Naive thymus-derived CD4-positive, alpha-beta T cell (primary cell): ENCODE measurements at places on chromosomes 1 and 21. TPM values are rescaled to one million over a fixed set of nuclear protein-coding genes. Genes with fewer than 3 reads are reported as not detected.

GRCh38 chr1:211641044-211641800 lies 34.2 kb downstream of the NEK2 start:
- H3K27me3 ChIP-seq = no peaks in the 10 kb centered on the region
- H3K36me3 ChIP-seq = no peaks in the 10 kb centered on the region
- no peak overlapping the region for H3K4me3 ChIP-seq
- DNase-seq = no peak
- H3K4me1 ChIP-seq = no peaks in the 10 kb centered on the region

The EXTL1 gene
- not detected in 2 replicates for total RNA-seq

The SERTAD4 gene
- total RNA-seq = not detected

GRCh38 chr1:217574265-217574949 lies 56.5 kb downstream of the GPATCH2 start:
- no peaks in the 10 kb centered on the region for H3K4me1 ChIP-seq
- no peaks in the 10 kb centered on the region for H3K36me3 ChIP-seq
- no peak overlapping the region for H3K27ac ChIP-seq
- no peak for DNase-seq
- H3K27me3 ChIP-seq = no peaks in the 10 kb centered on the region
- H3K4me3 ChIP-seq = no peak overlapping the region

DNA sequence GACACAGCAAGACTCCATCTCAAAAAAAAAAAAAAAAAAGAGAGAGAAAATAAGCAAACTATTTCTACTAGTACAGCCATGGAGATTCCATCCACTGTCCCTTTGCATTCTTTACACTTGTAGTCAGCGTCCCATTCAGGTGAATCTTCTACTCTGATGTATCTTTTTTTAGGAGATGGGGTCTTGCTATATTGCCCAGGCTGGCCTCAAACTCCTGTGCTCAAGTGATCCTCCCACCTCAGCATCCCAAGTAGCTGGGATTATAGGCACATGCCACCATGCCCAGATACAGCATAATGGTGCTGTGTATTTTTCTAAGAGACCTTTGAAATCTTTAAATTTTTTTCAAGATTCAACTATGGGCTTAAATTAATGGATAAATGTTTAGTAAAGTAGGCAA lies 8.1 kb upstream of the CENPL start:
- H3K36me3 ChIP-seq = peaks cover 10% of the 10 kb centered on the region
- no peak for DNase-seq
- no peak overlapping the region for H3K4me3 ChIP-seq
- H3K27ac ChIP-seq = no peak overlapping the region

- H3K4me3 ChIP-seq = no peak overlapping the region
- H3K4me1 ChIP-seq = no peaks in the 10 kb centered on the region
- no peaks in the 10 kb centered on the region for H3K27me3 ChIP-seq
- peak; percentile 43 for DNase-seq
- H3K27ac ChIP-seq = no peak overlapping the region
- H3K36me3 ChIP-seq = no peaks in the 10 kb centered on the region
Measured at GRCh38 chr1:3483801-3484444, 29.5 kb downstream of the ARHGEF16 start.
